CD4-positive, alpha-beta T cell treated with Interleukin-12 subunit alpha and Interleukin-12 subunit beta, for 1 hour (primary cell): ENCODE measurements at places on chromosomes 5 and 9.

DNA sequence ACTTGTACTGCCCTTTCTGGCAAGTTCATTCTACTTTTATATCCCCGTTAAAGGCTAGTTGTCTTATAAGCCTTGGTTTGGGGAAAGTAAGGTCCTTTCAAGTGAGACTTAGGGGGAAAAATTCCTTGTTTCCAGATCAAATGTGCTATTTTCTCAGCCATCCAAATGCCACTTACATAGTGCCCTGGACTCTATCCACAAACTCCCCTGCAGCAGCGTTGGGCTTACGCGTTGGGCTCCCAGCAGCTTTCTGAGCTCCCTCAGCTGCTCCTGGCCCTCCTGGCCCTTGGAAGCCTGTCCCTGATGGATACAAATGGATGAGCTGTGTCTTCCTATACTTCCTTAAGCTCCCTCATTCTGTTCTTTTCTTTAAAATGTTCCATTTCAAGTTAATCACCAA is 279.2 kb upstream of the PANK3 start:
- DNase-seq: no peak

GRCh38 chr9:19769213-19769612 is 19.6 kb downstream of the SLC24A2 start:
- DNase-seq: no peak

- no peak for DNase-seq
Observed at GRCh38 chr5:145056800-145057199, 778.3 kb downstream of the PRELID2 start.

- DNase-seq: no peak
Observed at GRCh38 chr9:114432323-114433067, 44.7 kb upstream of the AKNA start.

GRCh38 chr9:37192803-37193202 is 72.4 kb downstream of the ZCCHC7 start:
- DNase-seq: no peak

DNA sequence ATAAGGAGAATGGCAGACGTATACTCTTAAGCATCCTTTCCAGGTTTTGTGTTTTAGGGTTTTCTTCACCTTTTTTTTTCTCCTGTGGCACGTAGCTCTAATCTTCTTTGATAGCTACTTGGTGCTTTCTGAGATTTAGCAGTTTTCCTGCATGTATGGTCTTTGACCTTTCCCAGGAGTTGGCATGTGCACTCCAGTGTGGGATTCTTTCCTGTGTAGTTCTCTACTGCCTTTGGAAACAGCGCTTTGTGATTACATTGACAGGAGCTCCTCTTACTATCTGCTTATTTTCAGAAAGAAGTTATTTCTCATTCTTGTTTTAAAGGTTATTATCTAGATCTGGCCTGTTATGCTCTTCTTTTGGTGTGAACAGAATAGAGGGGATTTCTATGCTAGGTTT is 65.5 kb downstream of the UNC13B start:
- no peak for DNase-seq

DNA sequence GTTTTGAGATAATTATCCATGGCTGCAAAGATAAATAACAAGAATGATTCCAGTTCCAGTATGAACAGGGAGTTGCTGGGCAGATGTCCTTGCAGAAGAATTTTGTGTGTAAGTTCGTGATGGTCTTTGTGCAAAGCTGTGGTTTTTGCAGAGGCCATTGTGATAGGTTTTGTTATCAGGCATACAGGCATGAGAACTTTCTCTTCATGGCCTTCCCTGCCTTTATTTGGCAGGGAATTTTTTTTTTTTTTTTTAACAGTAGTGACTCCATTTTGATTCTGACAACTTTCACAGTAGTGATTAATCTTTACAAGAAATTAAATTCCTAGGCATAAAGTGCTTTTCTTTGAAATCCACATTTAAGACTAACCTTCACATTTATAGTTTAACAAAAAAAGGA is 1999.5 kb upstream of the CDH6 start:
- no peak for DNase-seq

DNA sequence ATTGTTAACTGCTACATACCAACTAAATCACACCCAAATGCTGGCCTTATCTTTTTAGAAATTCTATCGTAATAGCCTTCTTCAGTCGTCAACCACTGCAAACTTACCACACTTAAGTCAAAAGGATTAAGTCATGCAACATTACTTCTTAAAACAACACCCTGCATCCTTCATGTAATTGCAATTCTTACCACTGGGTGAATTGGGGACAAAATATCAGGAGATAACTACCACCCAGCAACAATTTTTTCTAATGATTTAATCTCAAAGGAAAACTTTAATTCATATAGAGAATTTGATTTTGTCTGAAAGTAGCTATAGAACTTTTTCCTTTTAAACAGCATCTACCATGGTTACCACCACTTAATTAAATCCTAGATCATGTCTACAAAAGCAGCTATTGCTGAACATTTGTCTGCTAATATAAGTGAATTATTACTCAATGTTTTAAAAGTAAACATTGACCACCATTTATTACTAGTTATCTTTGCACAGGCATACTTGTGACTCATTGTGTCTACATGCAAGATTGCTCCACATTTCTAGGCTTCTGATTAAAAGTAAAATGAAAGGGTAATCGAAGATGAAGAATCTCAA is 10.5 kb downstream of the MLLT3 start:
- DNase-seq: peak; percentile 28

DNA sequence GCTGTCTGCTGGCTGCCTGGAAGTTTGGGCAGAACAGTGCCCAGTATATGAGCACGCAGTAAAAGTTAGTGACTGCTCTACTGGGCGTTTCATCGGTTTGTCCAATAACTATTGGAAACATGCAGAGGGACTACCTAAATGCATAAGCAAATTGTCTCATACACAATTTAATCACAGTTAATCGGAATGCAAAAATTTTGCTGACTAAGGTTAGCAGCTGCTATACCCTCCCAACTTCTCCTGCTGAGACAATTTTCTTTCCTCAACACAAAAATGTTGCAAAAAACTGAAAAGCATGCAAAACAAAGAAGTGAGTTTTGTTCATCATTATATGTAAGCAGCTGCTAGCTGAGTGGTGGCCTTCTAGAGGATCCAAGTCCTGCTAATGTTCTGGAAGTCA is 327.5 kb downstream of the SEMA5A start:
- DNase-seq: no peak

GRCh38 chr5:60323596-60323995 is 376.4 kb downstream of the DEPDC1B start:
- DNase-seq: no peak

DNA sequence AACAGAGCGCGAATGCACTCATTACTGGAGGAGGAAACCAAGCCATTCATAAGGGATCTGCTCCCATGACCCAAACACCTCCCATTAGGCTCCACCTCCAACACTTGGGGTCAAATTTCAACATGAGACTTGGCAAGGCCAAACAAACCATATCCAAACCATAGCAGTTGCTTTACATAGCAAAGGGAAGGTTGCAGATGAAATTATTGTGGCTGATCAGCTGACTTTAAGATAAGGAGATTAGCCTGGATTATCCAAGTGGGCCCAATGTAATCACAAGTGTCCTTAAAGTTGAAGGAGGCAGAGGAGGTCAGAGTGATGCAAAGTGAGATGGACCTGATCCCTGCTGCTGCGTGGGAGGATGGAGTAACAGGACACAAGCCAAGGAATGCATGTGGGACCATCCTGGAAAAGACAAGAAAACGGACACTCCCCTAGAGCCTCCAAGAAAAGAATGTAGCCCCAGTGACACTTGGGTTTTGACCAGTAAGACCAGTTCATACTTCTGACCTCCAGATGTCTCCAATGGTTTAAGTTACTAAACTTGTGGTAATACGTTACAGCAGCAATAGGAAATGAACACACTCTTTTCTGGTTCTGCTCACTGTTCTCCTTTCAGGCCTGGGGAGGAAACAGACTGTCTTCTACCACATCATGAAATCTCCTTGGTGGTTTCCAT is 167.3 kb downstream of the GNAQ start:
- DNase-seq: no peak

GRCh38 chr5:19885040-19885824 is 102.8 kb downstream of the CDH18 start:
- DNase-seq: no peak

DNA sequence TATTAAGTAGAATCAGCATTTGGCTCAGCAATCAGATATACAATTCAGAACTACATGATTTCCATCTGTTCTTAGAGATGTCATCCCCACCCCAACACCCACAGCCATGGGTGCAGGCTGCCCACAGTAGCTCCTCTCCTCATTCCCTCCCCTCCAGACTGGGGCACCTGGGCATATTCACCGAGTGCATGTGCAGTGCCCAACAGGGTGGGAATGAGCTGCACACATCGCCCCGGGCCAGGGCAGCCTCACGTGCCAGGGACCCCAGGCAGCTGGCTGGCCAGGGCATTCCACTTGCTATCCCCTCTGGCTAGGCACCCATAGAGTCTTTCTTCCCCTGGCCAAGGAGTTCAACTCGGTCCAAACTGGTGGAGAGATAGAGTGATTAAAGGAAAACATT is 461.9 kb upstream of the NUDT12 start:
- no peak for DNase-seq

DNA sequence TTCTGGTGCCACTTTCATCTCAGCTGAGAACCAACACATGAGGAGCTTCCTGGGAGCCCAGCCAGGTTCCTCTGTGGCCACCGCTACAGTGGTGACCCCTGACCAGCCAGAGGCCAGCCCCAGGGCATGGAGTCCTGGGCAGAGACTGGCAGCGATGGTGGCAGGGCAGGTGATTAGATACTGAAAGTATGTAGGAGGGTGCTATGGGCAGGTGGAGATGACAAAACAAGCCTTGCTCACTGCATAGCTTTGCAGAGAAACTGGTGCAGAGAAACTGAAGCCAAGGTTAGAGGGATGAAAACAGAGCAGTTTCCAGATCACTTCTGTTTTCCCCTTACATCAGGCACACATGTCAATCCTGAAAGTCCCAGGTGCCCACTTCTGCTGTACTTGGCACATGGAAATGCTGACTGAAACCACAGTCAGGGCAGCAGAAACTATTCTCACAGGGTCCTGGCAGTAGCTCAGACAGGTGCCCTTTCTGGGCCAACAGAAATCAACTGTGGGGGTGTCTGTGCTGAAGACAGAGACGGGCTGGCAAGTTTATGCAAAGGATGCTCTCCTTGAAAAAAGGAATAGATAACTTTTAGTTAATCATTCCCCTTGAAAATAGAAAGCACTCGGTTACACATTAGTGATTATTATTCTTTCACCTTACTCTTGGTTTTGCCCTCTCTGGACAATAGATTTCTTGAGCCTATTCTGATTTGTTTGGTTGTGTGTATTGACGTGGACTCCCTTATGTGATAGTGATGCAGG is 90.3 kb downstream of the ANKRD55 start:
- DNase-seq: no peak

- DNase-seq: no peak
Observed at GRCh38 chr5:135264451-135265440, 134.3 kb downstream of the MACROH2A1 start.

- no peak for DNase-seq
Observed at GRCh38 chr9:109886041-109886440, 106.0 kb downstream of the PALM2AKAP2 start.
